ENCODE measurements at places on chromosomes 2 and 18.

DNA sequence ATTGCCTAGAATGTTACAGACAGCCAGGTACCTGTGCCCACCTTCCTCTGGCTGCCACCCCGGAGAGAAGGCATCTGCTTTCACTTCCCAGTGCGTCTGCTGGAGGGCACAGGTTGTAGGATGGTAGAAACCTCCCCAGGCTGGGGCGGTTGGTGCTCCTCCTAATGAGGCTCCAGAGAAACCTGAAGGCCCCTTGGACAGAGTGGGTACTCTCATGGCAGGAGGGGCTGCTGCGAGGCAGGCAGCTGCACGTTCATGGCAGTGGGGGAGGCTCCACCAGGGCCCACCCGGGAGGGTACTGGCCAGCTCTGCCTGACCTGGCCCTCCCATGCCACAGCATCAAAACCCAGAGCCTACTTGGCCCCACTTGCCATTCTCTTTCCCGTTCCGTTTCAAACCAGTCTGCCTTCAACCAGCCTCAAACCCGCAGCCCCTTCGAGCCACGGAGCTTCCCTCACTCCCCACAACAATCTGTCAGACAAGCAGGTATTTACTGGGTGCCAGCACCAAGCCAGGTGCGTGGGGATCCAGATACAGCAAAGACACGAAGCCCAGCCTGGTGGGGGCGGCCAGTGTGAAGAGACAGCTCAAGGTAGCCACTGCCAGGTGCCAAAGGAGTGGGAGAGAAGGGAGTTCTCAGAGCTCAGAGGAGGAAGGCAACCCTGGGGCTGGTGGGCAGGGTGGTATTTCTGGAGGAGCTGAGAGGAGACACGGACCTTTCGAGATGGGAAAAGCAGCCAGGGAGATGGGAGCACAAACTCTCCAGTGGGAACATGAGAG, 229.6 kb downstream of the LOXHD1 start:
- DNase-seq = no peak

DNA sequence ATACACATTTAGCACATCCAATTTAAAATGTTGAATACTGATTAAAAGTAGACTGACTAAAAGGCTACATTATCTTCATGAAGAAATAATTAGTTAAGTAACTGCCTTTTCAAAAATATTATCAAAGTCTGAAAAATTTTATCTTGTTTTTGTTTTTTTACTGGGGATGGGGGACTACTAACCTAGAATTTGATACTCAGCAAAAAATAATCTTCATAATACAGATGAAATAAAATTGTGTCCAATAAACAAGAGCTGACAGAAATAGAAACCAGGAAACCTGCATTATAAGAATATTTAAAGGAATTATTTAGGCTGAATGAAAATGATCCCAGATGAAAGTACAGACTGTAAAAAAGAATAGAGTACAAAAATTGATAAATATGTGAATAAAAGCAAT, 200.7 kb upstream of the RGPD4 start:
- no peak for DNase-seq

DNA sequence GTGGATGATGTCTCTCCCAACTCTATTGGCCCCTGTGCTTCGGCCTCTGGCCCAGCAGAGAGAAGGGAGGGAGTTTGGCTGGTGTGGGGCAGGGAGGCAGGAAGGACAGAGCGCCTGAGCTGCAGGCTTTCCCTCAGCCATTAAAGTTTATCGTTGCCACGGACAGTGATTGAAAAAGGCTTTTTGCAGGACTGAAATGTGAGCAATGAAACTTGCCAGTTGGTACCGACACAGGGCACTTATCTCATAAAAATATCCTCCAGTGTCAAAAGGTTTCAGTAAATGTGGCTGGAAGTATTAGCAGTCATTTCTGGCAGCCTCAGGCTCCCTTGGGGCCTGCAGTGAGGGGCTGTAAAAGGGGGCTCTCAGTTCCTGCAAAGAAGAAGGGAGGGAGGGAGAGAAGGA, 169.2 kb downstream of the GLI2 start:
- no peak for DNase-seq

GRCh38 chr2:161177969-161178368, 17.7 kb downstream of the TANK start:
- no peak for DNase-seq

DNA sequence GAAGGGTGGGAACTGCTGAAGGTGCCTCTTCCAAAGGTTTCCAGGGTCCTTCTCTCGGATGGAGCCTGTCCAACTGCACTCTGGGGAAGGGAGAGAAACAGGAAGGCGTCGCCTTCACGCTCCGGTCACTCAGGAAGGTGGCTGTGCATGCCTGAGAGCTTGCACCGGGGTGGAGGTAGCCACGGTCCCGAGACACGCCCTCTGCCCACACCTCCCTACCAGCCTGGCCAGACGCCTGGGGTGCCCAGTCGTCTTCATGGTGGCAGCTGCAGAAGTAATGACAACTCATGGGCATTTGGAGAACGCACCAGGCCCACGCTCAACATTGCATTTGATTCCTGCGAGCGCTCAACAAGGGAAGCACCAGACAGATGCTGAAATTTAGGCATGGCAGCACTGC, 59.9 kb downstream of the ADNP2 start:
- no peak for DNase-seq

- no peak for DNase-seq
These were observed 78.4 kb downstream of the LIMS1 start for GRCh38 chr2:108612514-108613183.

GRCh38 chr2:231369580-231370428, 25.7 kb upstream of the B3GNT7 start:
- DNase-seq = no peak
